NT2/D1 (cell line): ENCODE measurements at places on chromosomes 7 and 10.

DNA sequence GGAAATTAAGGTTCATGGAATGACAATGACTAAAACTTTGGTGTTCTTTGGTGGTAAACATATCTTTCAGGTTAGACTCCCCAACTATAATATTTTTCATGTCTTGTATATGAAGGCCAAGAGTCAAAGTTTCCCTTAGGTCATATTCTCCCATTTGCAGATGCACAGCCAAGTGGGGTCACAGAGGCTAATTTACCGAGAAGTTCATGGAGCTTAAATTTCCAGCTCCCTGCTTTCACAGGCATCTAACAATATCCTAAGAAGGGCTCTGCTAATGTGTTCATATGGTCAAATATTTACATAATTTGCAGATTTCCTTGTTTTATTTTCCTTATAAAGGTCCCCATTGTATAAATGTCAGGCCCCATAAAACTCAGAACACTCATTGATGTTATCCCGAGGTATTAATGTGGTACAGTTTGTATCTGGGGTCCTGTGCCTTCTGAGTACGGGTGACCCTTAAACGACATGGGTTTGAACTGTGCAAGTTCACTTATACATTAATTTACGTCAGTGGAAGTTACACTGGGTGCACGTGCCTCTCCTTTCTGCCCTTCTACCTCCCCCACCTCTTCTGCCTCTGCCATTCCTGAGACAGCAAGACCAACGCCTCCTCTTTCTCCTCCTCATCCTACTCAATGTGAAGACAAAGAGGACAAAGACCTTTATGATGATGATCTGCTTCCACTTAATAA is 185.9 kb upstream of the HPS1 start:
- DNase-seq, result no peak

DNA sequence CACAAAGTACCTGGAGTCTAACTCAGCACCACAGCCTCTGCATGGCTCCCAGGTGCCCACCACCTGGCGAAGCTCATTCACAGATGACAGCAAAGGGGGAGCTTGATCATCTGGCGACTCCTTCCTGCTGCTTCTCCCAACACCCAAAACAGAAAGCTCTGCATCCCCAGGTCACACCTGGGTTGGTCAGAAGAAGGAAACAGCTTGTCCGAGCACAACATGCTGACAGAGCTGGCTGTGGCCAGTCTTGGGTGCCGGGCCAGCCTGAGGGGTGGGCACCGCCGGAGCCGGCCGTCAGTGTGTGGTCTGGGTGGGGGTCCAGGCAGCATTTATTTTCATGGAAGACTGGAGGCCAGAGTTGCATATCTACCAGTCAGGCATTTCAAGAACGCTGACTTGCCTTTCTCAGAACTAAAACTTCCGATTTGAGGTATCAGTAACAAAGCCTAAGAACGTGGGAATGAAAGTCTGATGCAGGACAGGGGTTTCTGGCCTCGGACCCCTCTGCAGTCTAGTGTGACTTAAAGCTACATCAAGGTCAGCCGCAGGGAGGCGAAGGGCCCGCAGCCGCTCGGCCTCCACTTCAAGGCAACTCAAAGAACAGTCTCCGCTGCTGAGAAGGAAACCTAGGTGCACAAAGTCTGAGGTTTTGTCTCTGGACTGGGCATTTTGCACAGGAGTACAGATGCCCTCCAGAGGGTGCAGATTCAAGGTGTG is 109.6 kb downstream of the CYTH3 start:
- DNase-seq, result no peak

GRCh38 chr7:132437730-132438129 is 138.5 kb downstream of the PLXNA4 start:
- no peak for DNase-seq

DNA sequence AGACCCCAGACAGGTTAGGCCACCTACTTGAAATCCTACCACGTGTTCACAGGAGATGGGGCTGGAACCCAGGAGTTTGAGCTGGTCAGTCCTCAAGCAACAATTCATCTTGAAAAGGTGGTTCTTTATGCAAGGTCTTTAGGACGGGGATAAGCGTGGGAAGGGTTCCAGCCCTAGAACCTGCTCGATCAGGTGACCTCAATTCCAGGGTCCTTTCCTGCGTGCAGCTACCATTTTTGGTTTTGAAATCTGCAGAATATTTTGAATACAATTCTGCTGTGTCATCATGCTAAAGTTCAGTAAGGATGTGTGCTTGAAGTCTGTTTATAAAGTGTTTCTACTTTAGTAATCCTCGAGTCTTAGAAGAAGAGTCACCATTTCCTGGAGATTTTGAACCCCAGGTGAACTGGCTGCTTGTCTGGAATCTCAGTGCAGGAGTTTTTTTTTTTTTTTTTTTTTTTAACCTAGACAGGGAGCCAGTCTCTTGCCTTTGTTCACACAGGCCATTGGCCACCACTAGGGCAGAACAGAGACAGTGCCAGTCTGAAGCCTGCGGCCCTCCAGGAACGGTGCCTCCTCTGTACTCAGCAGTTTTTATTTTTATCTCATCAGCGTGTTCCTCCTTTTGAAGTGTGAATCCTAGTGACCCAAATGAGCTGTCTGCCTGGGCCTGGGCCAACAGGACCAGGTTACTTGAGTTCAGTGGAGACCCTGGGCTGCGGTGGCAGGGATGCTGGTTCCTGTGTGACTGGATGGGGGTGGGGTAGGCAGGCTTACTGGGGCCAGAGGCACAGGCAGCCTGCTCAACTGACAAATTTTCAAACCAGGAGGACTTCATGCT is 54.6 kb downstream of the EEPD1 start:
- DNase-seq, result no peak

DNA sequence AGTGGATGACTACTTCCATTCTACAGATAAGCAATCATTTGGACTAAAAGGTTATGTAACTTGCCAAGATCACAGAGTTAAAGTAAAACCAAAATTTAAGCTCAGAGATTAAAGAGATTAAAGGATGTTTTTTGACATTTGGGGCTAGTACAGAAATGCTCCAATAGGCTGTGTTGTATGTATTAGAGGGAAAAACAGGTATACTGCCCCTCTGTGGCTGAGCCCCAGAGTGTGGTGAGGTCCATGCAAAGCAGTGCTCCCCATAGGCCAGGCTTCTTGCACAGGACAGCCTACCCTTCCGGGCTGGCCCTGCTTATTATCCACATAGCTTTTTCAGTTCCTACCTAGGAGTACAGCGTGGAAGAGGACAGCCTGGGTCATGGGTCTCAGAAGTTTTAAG is 322.8 kb downstream of the POM121L12 start:
- no peak for DNase-seq

DNA sequence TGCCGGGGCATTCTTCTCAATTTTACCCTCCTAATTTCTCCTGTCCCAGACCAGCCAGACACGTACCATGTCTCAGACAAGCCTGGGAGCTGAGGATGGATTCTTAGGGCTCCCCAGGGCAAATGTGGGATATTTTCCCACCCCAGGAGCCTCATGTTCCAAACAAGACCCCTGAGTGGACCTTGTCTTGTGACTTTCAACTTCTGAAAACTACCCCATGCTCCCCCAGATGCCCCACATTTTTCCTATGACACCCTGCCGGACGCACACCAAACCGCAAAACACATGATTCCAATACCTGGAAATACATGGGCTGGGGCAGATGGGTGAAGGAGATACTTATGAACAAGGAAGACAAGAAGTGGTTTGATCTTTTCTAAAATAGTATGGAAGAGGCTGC is 874 bp downstream of the GIMAP5 start:
- no peak for DNase-seq

DNA sequence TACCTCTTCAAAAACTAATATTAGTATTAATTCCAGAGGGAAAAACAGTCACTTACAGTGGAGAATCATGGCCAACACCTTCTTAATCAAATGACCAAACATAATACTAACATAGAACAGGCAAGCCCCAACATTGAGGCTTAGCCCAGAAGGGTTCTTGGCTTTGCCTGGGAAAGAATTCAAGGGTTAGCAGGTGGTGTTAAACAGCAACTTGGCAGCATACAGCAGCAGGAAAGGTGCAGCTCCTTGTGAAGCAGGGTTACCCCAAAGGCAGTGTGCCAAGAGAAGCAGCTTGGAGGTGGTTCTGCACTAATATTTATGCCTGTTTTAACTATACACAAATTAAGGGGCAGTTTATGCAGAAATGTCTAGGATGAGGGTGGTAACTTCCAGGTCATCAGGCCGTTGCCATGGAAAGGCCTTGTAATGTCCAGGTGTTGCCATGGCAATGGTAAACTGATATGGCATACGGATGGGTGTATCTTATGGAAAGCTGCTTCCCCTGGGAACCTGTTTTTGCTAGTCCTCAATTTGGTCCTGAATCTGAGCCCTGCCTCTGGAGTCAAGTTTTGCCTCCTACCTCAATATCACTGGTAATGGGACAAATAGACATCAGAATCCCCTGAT is 27.2 kb upstream of the BEND7 start:
- DNase-seq, result no peak

DNA sequence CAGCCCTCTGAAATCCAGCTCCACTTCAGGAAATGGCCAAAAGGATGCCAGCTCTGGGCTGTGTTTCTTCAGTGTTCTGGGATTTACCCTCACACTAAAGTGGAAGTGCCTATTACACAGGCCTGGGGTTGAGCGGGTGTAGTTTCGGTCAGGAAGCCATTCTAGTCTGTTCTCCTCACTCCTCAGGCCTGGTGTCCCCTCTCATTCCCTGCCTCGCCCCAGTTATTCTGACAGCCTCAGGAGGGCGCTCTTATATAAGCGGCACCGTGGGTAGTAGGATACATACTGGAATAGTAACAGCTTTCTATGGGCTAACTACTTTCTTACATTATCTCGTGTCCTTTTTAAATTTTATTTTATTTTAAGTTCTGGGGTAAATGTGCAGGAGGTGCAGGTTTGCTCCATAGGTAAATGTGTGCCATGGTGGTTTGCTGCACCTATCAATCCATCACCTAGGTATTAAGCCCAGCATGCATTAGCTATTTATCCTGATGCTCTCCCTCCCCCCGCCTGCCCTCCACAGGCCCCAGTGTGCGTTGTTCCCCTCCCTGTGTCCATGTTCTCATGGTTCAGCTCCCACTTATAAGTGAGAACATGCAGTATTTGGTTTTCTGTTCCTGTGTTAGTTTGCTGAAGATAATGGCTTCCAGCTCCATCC is 12.2 kb upstream of the LGI1 start:
- no peak for DNase-seq

DNA sequence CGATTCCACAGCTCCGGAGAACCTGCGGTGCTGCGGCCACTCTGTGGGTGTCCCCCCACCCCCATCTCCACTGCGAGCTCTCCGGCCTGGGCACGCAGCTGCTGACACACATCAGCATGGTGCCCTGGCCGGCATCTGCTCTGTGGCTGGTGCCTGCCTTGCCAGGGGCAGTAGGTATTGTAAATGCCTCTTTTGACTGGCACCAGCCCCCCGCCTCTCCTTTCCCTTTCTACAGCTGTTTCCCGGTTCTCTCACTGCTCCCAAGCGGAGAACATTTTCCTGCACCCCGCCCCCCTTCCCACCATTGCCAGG is 357.1 kb upstream of the ZNF32 start:
- DNase-seq, result no peak

- DNase-seq, result no peak
Measured at GRCh38 chr7:6648815-6649104, 11.6 kb downstream of the ZNF316 start.

GRCh38 chr10:36634916-36635315 is 490.5 kb upstream of the ANKRD30A start:
- no peak for DNase-seq

GRCh38 chr7:94276795-94277194 is 117.9 kb upstream of the COL1A2 start:
- DNase-seq, result peak; percentile 44

GRCh38 chr10:76287856-76288255 is 856.4 kb downstream of the LRMDA start:
- no peak for DNase-seq

- DNase-seq, result no peak
Measured at GRCh38 chr7:27873981-27874957, 134.3 kb downstream of the TAX1BP1 start.

GRCh38 chr7:39949971-39950472 is at the start of gene CDK13:
Gene CDK13 (plus strand): TSS chr7:39950256. CDS start chr7:39950642, 386 bp downstream.
- peak; percentile 75 for DNase-seq

- DNase-seq, result no peak
Measured at GRCh38 chr7:157861551-157861950, 524.7 kb downstream of the DNAJB6 start.

GRCh38 chr10:118958559-118958958 is 71.0 kb upstream of the NANOS1 start:
- no peak for DNase-seq

DNA sequence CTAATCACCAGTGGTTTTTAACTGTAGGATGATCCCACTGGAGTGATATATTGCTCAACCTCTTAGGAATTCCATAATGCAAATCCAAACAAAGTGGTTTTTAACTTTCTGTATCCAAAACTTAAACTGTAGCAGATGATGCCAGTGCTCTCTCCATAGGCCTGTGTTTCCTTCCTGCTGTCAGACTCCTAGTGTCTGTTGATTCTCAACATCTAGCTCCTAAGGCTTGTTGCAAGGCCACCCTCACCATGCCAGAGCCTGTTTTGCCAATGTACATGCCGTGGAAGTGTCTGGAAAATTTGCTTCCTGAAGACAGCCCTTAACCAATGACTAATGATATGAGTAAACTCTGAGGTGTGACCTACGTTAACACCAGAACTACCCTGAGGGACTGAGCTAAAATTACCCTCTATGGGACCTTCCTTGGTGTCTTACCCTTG is 39.3 kb downstream of the C1GALT1 start:
- no peak for DNase-seq

- DNase-seq, result no peak
Measured at GRCh38 chr7:31883761-31884164, 186.4 kb downstream of the PDE1C start.

DNA sequence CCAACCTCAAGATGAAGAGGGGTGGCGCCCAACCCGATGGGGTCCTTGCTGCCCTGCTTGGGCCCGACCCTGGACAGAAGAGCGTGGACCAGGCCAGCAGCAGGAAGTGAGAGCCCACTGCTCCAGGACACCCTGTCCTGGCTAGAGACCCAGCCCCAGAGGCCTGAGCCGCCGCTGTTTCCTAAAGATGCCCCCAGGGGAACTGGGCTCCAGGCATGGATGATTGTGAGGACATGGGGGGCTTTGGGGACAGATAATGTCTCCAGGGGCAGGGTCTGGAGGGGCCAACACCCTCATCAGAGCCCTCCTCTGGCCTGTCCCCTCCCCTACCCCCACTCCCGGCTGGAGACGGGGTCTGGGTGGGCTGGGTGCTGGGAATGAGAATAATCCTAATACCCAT is 71.7 kb downstream of the MYL10 start:
- DNase-seq, result no peak

GRCh38 chr7:75033064-75033463 is 40.5 kb downstream of the RCC1L start:
- peak; percentile 23 for DNase-seq
